C1 segment of cervical spinal cord (tissue), 14 donors: ENCODE measurements at places on chromosomes 3 and 15.

- no peak for DNase-seq
Measured at GRCh38 chr15:80878242-80878866, 99.2 kb downstream of the CEMIP start.

GRCh38 chr3:76646921-76647562 is 392.9 kb upstream of the ROBO2 start:
- no peak for DNase-seq

DNA sequence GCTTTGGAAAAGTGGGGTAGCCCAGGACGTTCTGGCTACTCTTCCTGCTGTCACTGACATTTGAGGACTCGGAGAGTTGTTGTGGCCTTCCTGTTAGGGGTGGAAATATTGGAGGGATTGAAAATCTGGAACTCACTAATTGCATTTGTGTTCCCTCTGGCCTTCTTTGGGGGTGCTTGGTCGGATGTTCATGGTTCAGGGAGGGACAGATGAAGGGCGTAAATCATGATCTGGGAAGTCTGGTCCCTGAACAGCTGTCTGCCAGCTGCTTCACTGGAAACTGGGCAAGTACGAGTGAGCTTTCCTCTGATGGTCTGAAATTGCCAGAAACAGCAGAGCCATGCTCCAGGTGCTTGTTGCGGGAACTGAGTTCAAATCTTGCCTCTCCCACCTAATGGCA is 327.8 kb upstream of the C2CD4B start:
- no peak for DNase-seq

DNA sequence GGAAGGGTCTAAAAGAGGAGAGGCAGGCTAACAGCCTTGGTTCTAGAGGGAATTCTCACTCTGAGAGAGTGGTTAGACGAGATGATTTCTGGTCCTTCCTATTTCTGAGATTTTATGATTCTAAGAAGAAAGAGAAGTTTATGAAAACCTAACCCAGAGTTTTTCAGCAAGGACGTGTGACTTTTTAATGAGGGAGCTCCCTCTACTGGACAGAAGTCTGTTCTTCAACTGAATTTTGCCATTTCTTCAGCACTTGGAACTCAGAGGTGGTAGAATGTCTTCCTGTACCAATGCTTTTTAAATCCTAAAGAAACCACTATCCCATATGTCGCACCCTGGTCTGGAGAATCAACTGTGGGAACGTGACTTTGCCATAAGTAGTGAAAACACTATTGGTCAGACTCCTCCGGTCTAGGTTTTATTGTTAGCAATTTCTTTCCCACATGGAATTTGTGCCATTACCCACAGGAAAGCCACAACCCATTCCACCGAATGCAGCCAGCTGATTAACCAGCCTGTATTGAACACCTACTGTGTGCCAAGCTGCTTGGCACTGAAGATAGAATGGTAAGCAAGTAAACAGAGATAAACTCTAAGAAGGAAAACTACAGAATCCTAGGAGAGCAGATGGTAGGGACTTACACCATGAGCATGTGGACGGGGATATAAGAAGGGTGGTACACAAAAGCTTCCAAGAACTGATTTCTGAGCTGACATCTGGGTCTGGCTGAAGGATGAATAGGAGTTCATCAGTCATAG is 199.5 kb upstream of the LMCD1 start:
- no peak for DNase-seq

GRCh38 chr3:115830764-115831395 is 207.6 kb downstream of the GAP43 start:
- DNase-seq = no peak

GRCh38 chr3:5791558-5791957 is 604.1 kb downstream of the EDEM1 start:
- no peak for DNase-seq

DNA sequence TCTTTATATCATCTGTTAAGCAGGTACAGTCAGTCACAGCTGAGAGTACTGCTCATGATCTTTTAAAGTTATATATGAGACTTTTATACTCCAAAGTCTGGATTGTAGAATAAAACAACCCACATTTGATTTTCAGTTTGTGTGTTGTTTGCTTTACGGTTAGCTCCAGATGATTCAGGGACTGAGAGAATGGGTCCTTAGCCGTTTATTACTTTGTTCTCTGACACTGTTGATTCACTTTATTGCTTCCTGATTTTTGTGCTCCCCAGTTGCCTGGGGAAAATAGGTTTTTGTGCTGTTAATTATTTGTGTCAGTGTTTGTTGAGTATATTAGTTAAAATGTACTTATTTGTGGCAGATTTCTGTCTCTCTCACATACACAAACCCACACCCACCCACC is 8.6 kb upstream of the EBLN2 start:
- DNase-seq = no peak

- DNase-seq = no peak
Measured at GRCh38 chr3:140931016-140931454, 10.6 kb upstream of the SLC25A36 start.

GRCh38 chr3:168803536-168803935 is 707.8 kb upstream of the GOLIM4 start:
- no peak for DNase-seq

- no peak for DNase-seq
Measured at GRCh38 chr3:125350597-125350996, 24.5 kb downstream of the ZNF148 start.

- no peak for DNase-seq
Measured at GRCh38 chr3:161851941-161852566, 355.4 kb downstream of the OTOL1 start.

- no peak for DNase-seq
Measured at GRCh38 chr3:35439663-35440062, 199.7 kb upstream of the ARPP21 start.

- no peak for DNase-seq
Measured at GRCh38 chr3:31676556-31676955, 143.8 kb downstream of the STT3B start.

DNA sequence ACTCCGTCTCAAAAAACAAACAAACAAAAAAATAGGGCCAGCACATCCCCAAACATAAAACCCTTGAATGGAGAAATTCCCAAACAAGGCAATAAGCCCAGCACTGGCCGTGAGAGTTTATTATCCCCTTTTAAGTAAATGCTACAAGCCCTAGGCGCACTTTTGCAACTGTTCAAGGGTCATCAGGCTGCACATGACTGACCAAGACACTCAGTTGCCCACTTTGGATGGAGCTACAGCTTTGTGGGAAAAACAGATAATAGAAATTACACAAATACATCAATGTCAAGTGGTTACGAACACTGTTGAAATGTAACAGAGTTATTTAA is 33.7 kb upstream of the ZNF445 start:
- peak; percentile 33 for DNase-seq

DNA sequence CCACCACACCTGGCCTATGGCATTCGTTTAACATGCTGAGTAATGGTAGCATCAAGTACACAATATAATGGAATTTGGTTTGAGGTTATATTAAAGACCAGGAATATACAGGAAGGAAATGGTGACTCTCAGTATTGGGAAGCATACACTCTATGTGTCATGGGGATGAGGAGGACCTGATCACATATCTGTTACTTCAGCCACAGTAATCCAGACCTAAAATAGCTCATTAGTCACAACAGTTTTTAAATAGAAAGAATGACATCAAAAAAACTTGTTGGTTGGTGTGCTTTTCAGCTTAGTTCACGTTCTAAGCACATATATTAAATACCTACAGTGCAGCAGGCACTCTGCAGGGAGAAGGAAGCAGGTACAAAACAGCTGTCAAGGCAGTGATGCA is 52.5 kb upstream of the ATP2C1 start:
- DNase-seq = no peak
